LoVo (cell line): ENCODE measurements at places on chromosomes 4 and X.

- no peak for DNase-seq
Measured at GRCh38 chr4:151709071-151709470, 51.7 kb downstream of the GATB start.

- DNase-seq = no peak
Measured at GRCh38 chr4:95289028-95289634, 259.6 kb downstream of the UNC5C start.

- no peak for DNase-seq
Measured at GRCh38 chr4:66275411-66276038, 605.2 kb upstream of the EPHA5 start.

- no peak for DNase-seq
Measured at GRCh38 chr4:59127743-59128142, 2017.6 kb upstream of the IGFBP7 start.

- DNase-seq = no peak
Measured at GRCh38 chr4:162056990-162057389, 106.8 kb downstream of the FSTL5 start.

- peak; percentile 71 for DNase-seq
Measured at GRCh38 chrX:2677764-2678163, 13.3 kb upstream of the CD99 start.

DNA sequence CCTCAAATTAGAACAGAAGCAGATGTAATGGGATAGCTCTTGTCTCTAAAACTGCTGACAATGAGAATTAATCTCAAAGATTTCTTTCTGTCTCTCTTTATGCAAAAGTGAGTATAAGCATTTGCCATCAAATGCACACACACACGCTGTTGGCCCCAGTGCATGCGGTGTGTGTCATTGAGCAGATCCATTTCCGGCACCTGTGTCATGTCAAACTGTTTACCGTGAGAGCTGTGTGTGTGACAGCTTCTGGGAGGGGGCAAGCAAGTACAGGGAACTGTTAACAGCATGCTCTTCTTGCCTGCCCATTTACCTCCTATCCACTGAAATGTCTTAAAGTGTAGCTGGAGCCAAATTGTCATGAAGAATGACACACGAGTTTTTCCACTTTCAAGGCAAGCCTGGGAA, 297.9 kb upstream of the FAT4 start:
- no peak for DNase-seq

- DNase-seq = no peak
Measured at GRCh38 chr4:126455865-126456264, 1141.1 kb downstream of the FAT4 start.

- no peak for DNase-seq
Measured at GRCh38 chr4:109972786-109973528, 60.3 kb downstream of the EGF start.

DNA sequence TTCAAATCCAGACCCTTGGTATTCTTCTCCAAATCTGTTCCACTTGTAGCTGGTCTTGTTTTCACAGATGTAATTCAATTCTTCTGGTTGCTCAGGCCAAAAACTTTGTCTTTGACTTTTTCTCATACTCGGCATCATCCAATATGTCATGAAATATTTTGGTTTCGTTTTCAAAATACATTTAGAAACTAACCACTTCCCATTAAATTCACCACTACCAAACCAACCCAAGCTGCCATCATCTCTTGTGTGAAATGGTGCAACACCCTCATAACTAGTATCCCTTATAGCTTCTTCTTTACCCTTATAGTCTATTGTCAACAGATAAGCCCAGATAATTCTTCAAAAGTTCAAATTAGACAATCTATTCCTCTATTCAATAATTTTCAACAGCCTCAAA, 192.1 kb downstream of the PRR32 start:
- no peak for DNase-seq

DNA sequence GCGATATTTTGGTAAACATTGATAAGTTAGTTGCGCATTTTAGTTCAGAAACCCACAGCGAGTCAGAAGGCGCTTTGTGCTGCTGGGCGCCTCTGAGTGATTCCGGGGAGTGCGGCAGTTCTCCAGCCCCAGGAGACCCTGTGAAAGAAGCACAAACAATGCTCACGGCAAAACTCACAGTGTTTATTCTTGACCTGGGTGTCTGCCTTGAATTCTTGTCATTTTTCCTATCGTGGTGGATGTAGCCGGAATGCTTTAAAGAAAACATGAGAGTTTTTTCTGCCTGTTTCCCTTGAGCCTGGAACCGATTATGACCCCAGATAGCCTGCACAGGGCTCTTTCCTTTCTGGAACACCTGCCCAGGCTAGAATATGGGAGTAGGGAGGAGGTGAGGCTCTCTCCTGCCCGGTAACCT, 6.7 kb downstream of the TBL1X start:
- DNase-seq = no peak

DNA sequence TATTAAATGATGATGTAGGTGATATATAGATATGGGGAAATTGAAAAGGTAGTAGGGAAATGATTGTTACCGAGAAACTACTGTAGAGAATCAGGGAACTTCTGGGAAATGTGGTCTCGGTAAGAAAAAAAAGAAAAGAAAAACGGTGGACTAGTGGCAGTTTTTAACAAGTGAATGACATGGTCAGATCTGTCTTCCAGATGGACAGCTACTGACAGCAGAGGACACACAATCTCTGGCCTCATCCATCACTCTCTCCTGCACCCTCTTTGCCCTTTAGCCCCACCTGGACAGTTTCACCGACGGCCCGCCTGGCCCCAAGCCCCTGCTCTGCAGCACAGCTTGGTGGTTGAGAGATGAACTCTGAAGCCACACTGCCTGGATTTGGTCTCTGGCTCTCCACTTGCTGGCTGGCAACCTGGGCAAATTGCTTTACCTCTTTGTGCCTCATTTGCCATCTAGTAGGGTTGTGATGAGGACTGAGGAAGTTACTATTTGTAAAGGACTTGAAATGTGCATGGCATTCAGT, 23.4 kb downstream of the RBM47 start:
- DNase-seq = no peak

DNA sequence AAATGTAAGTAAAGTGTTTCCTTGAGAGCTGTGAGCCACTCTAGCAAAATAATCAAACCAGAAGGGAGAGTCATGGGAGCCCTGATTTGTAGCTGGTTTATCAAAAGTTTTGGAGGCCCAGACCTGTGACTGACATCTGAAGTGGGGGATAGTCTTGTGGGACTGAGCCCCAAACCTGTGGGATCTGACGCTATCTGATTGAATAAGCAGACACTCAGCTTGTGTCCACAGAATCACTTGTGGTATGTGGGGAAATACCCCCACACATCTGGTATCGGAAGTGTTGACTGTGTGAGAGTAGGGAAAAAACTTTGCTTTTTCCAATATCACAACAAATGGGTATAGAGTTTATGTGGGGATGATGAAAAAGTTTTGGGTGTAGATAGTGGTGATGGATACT, 35.4 kb downstream of the FUNDC1 start:
- no peak for DNase-seq

GRCh38 chrX:97787311-97787710, 903.6 kb downstream of the RPA4 start:
- DNase-seq = no peak

DNA sequence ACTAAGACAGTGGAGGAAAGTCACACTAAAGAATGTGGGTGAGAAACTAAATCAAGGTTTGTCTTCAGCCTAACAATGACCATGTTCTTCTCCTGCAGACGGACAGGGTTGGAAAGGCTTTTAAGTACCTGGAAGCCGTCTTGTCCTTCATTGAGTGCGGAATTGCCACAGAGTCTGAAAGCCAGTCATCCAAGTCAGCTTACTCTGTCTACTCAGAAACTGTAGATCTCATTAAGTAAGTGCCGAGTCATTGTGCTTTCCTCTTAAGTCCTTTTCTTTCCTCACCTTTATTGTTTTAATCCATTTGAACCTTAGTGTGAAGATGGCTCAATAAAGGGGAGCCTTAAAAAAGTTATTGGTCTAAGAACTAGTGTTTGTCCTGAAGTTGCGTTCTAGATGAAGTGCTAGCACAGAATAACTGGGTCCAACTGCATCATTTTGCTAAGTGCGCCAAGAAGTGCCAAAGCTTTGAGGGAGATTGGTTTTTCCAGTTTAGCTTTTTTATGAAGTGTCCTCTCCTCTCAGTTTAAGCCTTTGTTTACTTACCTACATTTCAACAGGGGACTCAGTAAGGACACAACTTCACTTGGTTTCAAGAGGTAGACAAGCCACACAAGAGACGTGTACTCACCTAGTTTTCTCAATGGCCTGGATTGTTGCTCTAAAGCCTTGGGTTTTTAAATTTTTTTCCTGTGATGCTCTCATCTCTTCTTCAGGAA, 89.3 kb downstream of the KLHL8 start:
- no peak for DNase-seq

GRCh38 chr4:78214078-78214477, 157.0 kb downstream of the FRAS1 start:
- DNase-seq = no peak

DNA sequence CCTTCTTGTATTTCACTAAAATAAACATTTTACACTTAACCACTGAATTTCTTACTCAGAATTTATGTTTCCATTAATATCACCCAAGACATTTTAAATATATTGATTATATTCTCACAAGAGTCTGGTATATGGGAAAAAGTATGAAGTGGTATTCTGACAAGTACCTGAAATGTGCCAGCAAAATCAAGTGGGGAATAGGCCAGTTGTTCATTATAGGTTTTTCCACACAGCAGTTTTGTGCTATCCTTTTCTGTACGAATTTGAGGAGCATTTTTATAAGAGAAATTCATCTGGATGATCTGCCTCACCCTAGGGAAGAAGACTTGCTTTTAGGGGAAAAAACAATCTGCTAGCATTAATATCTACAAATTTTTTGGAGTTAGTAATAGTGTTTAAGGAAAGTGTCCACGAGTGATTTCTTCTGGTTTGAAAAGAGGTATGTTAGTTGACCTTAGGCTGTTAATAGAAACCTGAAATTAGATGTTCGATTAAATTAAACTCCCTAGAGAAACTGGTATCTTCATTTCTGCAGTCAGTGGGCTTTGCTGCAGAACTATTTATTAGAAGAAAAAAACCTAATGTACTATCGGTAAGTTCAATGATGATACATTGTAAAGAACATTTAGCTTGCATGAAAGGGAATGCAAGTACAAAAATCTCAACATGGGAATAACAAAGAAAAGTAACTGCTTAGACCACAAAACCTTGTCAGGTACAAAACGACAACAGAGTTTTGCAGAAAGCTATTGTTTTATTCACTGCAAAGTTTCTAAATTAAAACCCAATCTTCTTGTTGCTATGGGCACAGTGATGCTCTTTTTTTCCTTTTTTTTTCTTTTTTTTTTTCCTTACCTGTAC, 1.8 kb downstream of the KLF3 start:
- no peak for DNase-seq

- DNase-seq = peak; percentile 4
Measured at GRCh38 chrX:30992381-30992904, 79.4 kb downstream of the FTHL17 start.

DNA sequence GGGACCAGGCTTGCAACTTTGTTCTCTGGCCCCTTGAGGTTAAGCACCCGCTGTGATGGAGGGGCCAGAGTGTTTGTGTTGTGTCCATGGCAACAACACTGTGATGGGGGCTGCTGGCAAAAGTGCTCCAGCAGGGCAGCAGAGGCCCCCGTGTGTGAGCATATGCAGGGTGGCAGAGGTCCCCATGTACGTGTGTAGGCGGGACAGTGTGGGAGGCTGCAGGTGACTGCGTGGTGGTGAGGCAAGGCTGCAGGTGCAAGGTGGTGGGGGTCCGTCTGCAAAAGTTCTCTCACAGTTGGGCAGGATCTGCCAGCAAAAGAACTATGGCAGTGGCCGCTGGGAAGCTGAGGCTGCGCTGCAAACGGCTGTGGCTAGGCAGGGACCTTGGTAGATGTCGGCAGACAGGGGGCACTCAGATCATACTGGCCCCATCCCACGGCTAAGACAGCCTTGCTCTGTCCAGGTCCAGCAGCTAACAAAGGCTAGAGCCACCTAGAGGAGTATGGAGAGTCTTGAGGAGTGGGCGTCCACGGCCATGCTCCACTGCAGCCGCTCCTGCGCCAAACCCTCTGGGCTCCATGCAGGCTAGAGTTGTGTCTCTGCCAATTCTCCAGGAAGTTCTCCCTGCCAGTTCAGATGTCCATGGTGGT, 46.8 kb upstream of the PASD1 start:
- no peak for DNase-seq

DNA sequence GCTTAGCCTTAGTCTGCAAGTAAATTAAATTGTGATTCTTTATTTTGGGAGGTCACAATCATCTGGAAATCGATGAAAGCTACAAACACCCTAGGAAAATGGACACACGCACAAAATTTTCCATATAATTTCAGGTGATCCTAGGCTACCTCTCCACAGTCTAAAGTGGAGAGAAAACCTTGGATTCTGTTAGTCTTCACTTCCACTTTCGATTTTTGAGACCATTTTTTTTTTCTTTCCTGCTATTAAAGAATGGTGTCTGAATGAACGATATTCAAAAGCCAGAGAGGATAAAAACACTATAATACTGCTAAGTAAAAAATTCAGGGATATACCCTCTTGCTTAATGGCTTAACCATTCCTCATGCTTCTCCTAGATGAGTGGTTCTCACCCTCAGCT, 1.7 kb downstream of the FBXL5 start:
- DNase-seq = peak; percentile 33

DNA sequence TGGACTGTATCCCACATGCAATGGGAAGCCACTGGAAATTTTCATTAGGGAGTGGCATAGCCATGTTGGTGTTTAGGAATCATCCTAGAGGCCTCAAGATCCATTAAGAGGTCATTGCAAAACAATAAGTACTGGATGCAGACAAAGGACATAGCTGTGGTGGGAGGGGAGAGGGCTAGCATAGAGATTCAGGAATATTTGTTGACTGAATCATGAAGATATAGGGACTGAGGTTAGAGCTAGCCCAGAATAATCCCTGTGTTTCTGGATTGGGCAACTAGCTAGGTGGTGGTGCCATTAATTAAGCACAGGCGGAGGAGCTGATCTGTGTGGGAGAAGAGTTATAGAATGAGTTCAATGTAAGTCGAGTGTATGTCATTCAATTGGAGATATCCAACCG, 135.0 kb downstream of the RAB28 start:
- no peak for DNase-seq

DNA sequence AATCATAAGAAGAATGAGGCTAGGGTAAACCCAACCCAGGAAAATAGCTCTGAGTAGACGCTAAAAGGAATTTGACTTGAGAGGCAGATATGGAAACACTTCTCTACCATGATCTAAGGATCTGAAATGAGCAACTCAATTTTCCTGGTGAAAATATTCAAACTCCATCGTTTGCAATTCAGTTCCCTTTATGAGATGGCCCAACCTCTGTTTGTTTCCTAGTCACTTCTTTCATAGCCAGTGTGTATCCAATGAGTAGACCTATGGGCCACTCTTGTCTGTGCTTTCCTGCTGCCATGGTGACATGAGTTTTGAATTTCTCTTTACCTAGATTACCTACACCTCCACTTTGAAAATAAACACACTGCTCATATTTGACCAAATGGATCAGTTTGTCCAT, 176.2 kb upstream of the GPRIN3 start:
- no peak for DNase-seq
